ENCODE measurements at places on chromosomes 7 and 10.
A peak's percentile ranks its signal among the peaks of the same experiment; 100 is the strongest.

GRCh38 chr7:105015390-105015965 is 1.5 kb downstream of the KMT2E start:
- no peak for DNase-seq

GRCh38 chr10:25865267-25865666 is 68.8 kb upstream of the MYO3A start:
- DNase-seq = no peak

- no peak for DNase-seq
These were observed 25.2 kb downstream of the NHLRC2 start for GRCh38 chr10:113879691-113880090.

DNA sequence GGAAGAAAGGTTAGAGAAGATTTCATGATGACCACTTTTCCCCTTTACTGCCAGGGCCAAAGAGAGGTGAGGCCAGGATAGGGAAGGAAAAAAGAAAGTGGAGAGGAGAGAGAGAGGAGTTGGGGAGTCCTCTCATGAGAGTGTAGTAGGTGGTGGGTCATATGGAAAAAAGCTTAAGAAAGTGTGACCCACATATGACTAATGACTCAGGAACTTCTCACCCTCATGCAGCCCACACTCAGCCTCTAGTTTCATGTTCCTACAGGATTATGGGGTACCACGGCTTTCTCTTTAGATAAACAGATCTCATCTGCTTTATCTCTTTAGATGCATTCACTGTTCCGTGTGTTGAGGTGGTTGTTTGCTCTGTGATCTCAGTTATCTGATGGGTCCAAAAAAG is 462.5 kb upstream of the IGFBP3 start:
- DNase-seq = no peak

GRCh38 chr10:6944436-6944835 is 364.4 kb upstream of the PRKCQ start:
- no peak for DNase-seq

DNA sequence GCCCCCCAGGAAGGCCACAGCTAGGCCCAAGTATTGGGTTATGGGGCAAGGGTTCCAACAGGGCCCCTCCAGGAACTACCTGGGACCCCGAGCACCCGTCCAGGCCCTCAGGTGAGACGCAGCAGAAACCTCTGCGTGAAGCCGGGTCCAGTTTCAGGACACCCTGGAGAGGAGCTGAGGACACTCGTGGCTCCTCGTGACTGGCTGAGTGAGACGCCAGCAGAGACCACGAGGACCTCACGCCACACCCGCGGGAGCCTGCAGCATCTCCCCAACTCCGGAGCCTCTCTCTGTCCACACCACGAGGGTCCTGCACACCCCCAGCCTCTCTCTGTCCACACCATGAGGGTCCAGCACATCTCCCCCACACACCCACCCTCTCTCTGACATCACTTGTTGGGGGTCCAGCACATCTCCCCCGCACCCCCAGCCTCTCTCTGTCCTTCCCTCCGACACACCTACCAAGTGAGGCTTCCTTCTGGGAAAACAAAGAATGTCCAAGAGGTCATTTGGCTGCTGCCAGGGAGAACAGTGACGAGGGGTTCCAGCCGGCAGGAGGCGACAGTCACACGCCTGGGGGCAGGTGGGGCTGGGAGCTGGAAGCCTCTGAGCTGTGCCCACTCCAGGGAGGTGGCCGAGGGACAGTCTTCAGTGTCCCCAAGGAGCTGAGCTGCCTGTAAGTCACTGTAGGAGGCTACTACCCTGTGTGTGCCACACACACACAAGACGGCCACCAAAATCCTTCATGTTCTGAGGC is 46.1 kb upstream of the PPP2R2D start:
- DNase-seq = no peak

- DNase-seq = no peak
These were observed 127.3 kb downstream of the MBL2 start for GRCh38 chr10:52645187-52645758.

DNA sequence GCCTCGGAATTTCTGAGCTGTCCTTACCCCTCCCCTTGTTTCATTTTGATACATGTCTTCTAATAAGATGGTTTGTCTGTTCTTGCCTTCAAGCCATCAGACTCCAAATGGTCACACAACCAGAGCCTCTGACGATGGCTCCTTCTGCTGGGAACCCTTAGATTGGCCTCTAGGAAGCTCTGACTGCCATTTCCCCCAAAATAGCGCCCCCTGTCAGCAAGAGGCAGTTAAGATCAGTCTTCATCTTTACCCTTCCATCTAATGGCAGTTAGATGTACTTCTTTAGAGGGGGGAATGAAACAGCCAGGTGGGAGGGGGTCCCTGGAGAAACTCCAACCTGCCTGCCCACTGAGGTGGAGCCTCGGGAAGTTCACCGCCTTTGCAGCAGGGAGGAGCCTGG is 85.8 kb upstream of the GPR22 start:
- no peak for DNase-seq

DNA sequence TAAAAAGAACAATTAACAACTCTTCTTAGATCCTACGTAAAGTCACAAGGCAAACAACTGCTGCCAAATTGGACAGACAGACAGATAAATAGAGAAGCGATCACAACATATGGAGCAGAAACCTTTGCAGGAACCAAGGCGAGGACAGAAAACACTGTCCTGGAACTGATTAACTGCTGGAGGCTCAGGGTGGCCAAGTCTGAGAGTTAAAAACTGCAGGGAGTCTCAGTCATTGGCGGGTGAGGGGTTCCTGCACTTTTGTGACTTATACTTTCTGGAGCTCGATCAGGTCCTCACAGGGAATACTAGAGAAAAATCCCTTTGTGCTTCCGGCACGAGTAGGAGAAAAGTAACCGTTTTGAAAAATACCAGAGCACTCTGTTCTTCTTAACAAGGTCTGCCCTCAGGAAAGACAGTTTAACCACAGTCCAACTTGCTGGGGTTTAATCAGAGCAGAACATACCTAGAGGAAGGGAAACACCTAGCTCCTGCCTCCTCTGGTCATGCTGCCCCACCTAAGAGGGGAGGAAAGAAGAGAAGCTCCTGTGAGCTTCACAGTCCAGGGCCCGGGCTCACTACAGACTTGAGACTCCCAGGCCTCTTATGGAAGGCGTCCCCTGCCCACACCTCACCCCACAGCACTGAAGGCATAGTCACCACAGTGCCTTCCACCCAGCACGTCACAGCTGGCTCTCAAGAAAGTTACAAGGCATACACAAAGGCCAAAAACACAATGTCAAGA is 74.9 kb downstream of the LARP4B start:
- DNase-seq = no peak

- DNase-seq = no peak
These were observed 102.2 kb downstream of the GRM8 start for GRCh38 chr7:127150543-127150942.

DNA sequence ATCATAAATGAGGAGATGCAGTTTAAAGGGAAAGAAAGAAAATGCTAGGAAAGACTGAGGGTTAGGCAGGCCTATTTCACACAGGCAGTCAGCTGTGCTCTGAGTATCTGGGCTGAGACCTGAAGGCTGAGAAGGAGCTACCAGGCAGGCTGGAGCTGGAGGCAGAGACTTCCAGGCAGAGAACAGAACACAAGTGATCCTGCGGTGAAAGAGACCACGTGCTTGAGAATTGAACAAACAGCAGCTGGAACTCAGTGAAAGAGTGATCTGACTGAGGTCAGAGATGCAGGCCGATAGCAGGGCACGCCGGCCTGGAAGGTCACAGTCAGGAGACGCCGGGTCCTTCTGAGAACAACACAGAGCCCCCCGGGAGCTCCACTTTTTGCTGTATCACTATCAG is 147.8 kb downstream of the ADAM12 start:
- DNase-seq = peak; percentile 86

DNA sequence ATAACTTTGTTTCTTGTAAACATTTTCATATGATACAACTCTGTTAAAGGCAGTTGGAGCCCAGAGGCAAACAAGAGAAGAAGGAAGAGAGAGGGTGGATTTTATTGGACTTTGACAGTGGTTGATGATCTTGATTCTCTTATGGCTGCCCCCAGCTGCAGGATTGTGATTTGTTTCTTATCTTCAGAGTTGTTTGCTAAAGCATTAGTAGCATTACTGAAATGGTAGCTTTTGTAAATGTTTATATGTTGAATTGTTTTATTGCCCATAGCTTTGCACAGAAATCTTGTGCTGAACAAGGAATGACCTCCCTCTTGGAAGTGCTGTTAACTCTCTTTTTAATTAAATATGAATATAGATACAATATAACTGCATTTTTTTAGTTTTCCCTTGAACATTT is 309.4 kb downstream of the AUTS2 start:
- no peak for DNase-seq

GRCh38 chr7:116331020-116331419 is 120.7 kb downstream of the TES start:
- DNase-seq = no peak

- DNase-seq = no peak
These were observed 83.4 kb downstream of the LRMDA start for GRCh38 chr10:75514830-75515229.

DNA sequence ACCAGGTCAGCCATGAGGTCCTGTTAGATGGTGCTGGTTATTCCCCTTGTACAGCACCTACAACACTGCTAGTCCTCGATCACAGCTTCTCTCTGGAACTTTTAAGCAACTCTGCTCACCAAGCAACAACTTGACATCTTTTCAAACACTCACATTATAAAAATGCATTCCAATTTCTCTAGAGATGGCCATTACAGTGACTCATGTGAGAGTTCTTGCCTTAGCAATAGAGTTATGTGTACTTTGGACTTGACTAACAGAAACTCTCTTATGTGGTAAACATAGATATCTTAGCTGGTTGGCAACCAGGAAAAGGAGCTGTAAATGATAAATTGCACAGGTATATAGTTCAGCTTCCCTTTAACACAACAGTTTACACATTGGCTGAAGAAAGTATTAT is 122.2 kb downstream of the PDE1C start:
- no peak for DNase-seq

DNA sequence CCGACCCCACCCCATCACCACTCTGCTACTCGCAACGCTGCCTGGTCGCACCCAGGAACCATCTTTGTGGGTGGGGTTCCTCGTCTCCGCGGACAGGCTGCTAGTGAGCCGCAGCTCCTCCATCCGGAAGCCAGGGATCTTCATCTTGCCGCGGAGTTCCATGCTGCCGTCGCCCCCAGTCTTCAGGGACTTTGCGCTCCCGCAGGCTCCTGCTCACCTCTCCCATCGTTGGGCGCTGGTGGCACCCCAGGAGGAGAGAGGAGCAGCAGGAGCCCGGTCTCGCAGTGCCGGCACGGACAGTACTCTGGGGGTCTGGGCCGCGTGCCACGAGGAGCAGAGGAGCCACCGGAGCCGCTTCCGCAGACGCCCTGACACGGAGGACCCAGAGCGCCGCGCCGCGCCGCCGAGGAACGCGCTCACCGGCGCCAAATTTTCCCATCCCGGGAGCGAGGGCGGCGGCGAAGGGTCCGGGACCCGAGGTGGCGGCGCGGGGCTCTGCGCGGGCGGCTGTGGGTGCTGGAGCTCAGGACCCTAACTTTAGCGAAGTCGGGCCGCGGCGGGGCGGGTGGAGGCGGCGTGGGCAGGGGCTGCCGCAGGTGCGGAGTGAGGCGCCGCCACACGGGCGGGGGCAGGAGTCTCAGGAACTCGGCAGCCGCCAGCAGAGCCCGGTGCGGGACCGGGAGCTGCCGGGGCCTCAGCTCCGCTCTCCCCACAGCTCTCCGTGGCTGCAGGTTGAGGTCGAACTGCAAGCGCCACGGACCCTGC is 750.1 kb upstream of the SORCS1 start:
- no peak for DNase-seq

DNA sequence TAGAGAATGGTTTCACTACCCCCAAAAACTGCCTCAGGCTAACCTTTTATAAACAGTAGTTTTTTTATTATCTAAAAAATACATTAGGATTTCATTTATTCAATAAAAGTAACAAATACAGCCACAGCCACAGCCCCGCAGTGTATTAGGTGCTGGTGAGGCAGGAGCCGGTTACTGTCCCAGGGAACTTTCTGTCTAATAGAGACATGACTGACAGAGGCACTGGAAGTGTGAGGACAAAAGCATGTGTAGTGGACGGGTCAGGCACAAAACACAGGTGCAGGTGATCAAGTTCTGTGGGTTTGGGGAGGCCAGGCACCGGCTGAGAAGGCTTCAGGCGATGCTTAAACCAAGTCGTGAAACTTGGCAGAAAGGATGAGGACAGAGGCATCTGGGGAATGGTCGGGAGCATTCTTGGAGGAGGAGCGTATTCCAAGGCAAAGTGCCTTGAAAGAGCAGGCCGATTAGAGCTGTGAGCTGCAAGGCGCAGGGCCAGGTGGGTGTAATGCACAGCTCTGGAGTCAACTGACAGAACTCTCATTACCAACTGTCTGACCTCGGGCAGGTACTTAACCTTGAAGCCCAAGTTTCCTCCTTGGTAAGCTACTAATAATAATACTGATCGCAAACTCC is 138.2 kb downstream of the USP6NL start:
- no peak for DNase-seq

- no peak for DNase-seq
These were observed 296.3 kb upstream of the GALNT17 start for GRCh38 chr7:70835658-70836057.

DNA sequence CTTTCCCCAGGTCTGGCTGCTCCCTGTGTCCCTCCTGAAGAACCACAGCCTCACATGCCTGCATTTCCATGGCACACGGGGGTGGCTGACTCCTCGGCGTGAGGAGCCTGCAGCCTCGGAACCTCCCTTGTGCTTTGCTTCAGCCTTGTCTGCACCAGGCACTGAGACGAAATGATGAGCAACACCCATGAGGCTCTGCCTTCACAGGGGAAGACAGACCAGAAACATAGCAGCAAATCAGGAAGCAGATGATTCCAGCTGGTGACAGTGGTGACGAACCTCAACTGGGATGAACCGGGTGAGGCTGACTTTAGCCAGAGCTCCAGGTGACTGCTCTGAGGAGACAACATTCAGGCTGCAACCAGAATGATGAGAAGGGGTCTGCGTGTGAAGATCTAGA is 84.5 kb upstream of the SMNDC1 start:
- no peak for DNase-seq

GRCh38 chr7:39609113-39609934 is 14.0 kb upstream of the RALA start:
- no peak for DNase-seq

Data from NCI-H510A treated with DMSO at 0.1 percent for 48 hours (cell line).